Activated CD8-positive, alpha-beta memory T cell treated with anti-CD3 and anti-CD28 coated beads for 1 hour (primary cell): ENCODE measurements at places on chromosomes 5 and 9.

- DNase-seq, result no peak
Measured at GRCh38 chr9:133946840-133947486, 45.2 kb downstream of the VAV2 start.

DNA sequence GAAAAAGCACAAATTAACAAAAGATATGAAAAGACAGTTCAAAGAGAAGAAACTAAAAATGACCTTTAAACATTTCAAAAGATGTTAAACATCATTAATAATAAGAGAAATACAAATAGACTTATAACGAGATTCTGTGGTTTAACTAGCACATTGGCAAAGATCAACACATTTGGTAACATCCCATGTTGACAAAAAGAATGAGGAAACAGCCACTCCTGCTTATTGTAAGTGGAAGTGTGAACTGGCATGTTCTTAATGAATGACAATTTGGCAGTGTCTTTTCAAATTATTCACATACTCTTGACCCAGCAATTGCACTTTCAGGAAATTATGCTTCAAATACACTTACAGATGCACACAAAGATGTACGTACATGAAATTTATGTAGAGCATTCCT, 176.3 kb downstream of the TLE1 start:
- DNase-seq, result no peak

DNA sequence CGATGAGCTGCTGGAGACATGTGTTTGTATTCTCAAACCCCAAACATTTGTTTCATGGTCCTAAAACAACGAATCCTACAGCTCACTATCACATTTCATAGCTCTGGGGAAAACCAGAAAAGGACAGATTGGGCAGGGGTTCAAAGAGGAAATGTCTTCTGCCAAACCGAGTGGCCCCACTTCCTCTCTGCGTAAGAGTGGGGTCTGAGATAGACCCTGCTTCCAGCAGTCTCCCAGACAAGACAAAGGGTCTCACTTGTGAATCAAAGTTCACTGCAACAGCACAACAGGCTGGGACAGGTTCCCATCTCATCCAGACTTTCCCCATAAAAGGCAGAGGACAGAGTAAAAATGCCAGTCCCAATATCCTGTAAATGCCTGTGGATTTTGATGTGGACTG, 276.2 kb upstream of the SLC24A2 start:
- no peak for DNase-seq

DNA sequence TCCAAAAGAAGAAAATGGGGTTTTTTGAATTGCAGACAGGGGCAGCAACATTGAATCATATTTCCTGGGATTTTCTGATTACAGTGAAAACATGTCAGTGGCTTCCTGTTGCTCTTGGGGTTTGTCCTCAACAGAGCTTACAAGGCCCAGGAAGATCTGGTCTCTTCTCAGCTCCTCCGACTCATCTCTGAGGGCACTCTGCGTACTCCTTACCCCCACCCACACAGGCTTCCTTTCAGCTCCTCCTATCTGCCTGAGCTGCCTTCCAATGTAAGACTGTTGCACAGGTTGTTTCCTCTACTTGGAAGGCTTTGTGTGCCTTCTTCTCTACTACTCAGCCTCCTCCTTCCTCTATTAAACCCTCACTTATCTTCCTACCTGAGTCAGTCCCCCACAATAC, 245.1 kb upstream of the MEF2C start:
- no peak for DNase-seq

GRCh38 chr9:130423272-130423671, 21.5 kb upstream of the ASS1 start:
- no peak for DNase-seq
